ENCODE measurements at places on chromosomes 3 and 15.

DNA sequence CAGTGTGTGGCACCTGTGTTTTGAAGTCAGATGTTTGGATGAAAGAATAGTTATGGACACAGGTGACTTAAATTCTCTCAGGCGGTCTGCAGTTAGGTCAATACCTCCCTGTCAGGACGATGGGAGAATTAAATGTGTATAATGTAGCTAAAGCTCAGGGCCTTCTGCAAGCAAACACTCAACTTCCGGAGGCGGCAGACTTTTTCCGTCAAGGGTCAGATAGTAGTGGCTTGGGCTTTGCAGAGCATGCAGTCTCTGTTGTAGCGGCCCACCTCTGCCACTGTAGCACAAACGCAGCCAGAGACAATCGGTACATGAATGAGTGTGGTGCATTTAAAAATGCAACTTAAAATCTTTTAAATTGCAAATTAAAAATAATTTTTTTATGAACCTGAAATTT is 47.4 kb downstream of the CMTM8 start:
- DNase-seq: peak; percentile 29

- DNase-seq: no peak
Measured at GRCh38 chr3:123291404-123291803, 89.7 kb downstream of the SEC22A start.

DNA sequence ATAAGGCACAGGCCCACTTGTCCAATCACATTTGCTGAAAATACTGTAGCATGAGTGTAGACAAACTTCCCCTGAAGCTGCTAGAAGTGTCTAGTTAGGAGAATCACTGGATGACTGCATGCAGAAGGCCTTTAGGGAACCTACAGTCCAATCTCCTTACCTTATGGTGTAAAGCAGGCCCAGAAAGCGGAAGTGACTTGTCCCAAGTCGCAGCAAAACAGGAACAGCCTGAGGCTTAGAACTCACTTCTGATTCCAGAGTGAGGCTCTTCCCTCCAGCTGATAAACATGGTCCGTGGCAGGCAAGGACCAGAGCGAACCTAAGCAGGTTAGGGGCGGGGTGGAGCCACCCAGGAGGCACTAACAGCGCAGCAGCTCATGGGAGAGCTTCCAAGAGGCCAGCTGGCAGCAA is 2.5 kb downstream of the GRAMD2A start:
- no peak for DNase-seq

- DNase-seq: peak; percentile 61
Measured at GRCh38 chr15:77225088-77225487, 154.2 kb upstream of the TSPAN3 start.

DNA sequence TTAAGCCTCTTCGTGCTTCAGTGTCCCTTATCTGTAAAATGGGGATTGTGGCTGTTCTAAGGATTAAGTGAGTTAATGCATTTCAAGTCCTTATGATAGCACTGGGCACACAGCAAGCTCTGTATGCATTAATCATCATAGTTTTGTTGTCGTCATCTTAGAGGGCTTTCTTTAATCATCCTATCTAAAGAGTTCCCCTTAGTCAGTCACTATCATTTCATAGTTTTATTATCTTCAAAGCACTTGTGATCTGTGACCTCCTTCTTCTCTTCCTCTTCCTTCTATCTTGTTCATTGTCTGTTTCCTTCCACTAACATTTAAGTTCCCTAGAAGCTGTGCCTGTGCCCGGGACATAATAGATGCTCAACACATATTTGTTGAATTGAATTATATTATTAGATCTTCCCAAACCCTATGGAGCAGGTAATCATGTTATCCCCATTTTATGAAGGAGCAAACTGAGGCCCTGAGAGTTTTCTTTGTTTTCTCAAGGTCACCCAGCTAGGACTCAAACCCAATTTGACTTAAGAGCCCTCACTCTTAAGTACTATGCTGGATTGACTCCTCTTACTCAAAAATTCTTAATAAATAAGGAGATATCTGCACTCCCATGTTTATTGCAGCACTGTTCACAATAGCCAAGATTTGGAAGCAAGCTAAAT is 24.1 kb downstream of the DUOX2 start:
- DNase-seq: no peak

DNA sequence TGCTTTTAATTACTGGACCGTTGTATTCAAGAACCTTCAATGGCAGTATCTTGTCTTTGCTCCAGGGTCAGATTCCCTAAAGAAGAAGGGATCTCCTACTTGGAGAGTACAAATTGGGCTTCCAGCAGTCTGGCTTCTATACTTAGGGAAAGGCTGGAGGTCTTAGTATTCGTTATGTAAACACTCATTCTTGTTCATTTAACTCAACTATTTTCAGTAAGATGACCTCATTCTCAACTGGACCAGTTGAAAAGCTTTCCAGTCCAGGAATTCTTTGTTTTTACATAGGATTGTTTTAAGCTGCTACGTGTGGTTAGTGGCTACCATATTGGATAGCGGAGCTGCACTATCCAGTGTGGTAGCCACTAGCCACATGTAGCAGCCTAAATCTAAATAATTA is 4.6 kb downstream of the SENP5 start:
- peak; percentile 30 for DNase-seq

- peak; percentile 98 for DNase-seq
Measured at GRCh38 chr3:43180027-43180426, 74.1 kb upstream of the POMGNT2 start.

DNA sequence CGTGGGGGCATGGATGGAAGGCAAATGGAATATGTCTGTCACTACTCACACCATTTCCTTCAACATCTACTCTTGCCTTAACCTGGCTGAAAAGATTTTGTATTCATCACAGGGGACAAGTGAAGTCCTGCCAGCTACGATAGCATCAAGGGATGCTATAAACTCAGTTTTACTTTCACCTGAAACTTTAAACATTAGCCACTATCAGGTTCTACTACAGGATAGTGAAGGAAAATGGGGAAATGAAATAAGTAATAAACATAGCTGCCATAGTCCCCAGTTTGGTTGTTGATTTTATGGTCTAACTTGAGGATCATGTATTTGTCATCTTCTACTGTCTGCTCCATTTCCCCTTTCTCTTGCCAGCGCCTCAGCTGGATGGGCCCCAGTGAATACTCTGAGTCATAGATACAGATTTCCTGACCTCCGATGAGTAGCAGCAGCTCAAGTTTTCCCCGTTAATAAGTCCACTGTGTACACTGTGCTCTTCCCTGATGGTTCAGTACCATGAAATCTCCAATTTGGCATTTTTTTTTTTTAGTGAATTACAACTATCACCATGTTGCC is 338.2 kb upstream of the SLCO3A1 start:
- DNase-seq: peak; percentile 58

DNA sequence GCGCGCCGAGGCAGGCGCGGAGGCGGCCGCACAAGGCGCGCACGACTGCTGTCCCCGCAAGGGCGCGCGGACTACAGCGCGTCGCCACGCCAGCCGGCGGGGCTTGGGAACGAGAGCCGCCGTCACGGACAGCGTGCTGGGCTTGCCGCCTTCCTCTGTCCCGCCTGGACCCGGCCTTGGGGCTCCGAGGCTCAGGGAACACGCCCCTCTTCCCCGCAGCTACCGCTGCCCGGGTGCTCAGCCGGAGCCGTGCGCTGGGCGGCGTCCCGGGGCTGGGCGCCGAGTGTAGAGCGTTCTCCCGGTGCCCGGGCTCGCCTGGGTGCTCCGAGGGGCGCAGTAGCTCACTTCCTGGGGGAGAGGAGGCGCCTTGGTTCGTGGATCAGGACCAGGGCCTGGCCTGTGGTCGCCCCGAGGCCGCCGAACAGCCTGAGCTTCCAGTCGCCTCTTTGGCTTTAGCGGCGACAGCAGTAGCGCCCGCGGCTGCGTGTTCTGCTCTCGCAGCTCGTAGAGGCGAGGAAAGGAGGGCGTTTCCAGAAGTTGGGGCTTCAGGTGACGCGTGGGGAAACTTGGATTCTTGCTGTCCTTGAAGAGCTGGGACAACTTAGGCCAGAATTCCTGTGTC is 226.7 kb upstream of the C2CD4B start:
- DNase-seq: peak; percentile 42

Measured in choroid plexus epithelial cell (primary cell).